ENCODE measurements at places on chromosomes 3 and 15.

- DNase-seq = no peak
Measured at GRCh38 chr3:113660896-113661295, 35.5 kb downstream of the USF3 start.

GRCh38 chr15:74967670-74968069, 11.1 kb upstream of the RPP25 start:
- no peak for DNase-seq

DNA sequence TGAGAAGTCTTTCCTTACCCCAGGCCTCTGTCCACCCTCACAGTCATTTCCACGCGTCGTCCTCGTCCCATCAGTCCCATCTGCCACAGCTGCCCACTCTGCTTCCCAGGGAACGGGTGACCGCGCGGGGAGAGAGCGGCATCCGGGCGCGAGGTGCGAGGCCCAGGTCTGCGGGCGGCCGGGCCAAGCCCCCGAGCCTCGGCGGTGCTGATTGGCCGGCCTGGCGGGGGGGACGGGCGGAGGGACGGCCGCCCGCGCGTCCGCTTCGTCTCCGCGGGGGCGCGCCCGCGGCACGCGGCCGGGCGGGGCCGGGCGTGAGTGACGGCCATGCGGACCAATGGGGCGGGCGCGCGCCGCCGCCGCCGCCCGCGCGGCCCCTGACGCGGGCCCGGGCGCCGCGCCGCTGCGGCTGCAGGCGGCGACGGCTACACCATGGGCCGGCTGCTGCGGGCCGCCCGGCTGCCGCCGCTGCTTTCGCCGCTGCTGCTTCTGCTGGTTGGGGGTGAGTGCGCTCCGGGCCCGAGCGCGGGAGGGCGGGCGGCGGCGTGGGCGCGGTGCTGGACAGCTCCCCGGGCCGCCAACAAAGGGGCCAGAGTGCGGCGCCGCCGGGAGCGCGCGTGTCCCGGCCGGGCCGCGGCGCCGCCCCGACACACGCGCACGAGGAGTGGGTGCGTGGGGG, at the start of gene PODXL2:
TSS of gene PODXL2 (plus strand) at position 398 of the 679 bp plus-strand sequence. CDS start at position 433, 35 bp downstream.
- DNase-seq = peak; percentile 56

GRCh38 chr15:47186075-47186474, 531.2 kb upstream of the SEMA6D start:
- DNase-seq = no peak

- no peak for DNase-seq
Measured at GRCh38 chr3:42668793-42669217, 15.3 kb downstream of the ZBTB47 start.

DNA sequence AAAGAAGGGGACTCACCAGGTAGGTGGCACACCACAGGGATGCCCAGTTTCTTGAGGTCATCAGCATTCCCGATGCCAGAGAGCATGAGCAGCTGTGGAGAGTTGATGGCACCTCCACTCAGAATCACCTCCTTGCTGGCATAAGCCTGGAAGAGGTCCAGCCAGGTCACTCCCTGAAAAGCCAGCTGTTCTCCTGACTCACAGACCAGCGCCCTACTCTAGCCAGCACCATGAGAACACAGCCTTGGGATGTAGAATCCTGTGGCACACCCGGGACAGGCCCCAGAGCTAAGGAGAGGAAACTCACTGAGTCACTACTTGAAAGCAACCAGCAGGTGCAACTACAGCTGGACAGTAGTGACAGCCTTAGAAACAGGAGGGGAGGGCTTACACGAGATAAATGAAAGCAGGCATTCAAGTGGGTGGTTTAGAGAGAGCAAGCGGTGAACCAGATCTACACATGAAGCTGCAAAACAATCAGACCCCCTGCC, 24.5 kb downstream of the CHDH start:
- no peak for DNase-seq

DNA sequence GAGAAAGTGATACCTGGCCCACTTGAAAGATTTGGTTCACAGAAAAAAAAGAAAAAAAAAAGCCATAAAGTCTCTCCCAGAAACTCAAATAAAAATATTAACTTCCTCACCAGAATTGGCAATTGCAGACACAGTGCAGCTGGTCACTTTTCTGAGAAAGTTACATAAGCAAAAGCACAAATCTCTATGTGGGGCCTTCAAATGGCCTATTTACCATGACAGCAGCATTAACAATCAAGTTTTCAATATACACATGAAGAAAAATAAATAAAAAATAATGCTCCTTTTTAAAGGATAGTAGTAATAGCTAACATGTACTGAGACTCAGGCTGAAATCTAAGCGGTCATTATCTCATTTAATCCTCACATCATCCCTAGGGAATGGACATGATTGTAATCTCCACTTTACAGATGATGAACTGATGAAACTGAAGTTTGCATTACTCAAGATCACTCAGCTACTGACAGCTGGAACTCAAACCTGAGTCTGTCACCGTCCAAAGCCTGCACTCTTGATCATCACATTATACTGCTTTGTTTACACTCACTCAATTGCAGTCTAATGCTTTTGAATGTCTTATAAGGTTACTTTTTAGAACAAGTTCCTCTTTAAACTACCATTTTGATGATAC, 3.3 kb downstream of the NPTN start:
- no peak for DNase-seq

GRCh38 chr3:48466386-48467109, 20.0 kb downstream of the ATRIP start:
- no peak for DNase-seq

DNA sequence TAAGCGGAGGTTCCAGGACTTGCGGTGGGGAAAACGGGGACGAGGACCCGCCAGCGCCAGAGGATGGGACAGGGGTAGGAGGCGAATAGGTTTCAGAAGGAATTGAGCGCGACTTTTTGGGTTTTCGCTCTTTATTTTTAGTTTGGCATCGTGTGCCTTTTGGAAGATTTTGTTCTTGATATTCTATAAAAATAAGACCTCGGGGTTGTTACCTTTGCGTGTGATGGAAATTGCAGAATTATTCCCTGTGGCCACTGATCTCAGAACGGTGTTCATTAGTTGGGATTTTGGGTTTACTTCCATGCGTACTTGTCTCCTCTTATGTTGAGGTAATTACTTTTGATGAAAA, 453 bp upstream of the CCDC14 start:
- DNase-seq = no peak
